Prostate gland (tissue), 2 donors: ENCODE measurements at places on chromosomes 11 and 22. TPM values are rescaled to one million over a fixed set of nuclear protein-coding genes. Genes with fewer than 3 reads are reported as not detected.
A peak's percentile ranks its signal among the peaks of the same experiment; 100 is the strongest.

- no peak overlapping the region for H3K4me3 ChIP-seq
- H3K36me3 ChIP-seq = no peaks in the 10 kb centered on the region
- H3K27me3 ChIP-seq = no peaks in the 10 kb centered on the region
- peak overlapping the region; percentile 47 for H3K27ac ChIP-seq
- H3K4me1 ChIP-seq = peaks cover 3% of the 10 kb centered on the region
- DNase-seq = peak; percentile 87
Observed at GRCh38 chr22:32528984-32529982, 54.7 kb downstream of the FBXO7 start.

DNA sequence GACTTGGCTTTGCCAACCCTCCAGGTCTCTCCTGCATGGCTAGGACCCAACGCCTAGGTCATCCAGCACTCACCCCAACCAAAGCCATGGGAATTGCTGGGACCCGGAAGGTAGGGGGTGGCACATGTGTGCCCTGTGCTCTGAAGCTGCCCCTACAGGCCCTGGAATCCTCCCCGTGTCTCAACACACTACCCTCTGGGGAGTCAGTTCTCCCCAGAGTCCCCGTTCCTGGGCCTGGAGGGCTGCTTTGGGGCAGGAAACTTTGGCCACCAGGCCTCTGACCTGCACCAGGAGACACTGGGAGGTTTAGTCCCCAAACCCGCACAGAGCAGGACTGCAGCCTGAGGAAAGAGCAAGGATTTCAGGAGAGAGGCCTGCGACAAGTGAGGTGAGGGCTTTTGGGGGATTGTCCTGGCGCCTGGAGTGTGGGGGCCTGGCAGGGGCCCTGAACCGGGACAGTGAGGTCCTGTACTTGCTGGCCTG, 495 bp upstream of the IFITM1 start:
- peak overlapping the region; percentile 86 for H3K27ac ChIP-seq
- no peaks in the 10 kb centered on the region for H3K36me3 ChIP-seq
- H3K27me3 ChIP-seq = no peaks in the 10 kb centered on the region
- no peak overlapping the region for H3K4me3 ChIP-seq
- DNase-seq = no peak

The HORMAD2 gene
- not detected for total RNA-seq

GRCh38 chr11:30225642-30226041, 5.2 kb upstream of the FSHB start:
- H3K27ac ChIP-seq = no peak overlapping the region
- H3K4me3 ChIP-seq = no peak overlapping the region
- no peaks in the 10 kb centered on the region for H3K36me3 ChIP-seq
- no peaks in the 10 kb centered on the region for H3K4me1 ChIP-seq

DNA sequence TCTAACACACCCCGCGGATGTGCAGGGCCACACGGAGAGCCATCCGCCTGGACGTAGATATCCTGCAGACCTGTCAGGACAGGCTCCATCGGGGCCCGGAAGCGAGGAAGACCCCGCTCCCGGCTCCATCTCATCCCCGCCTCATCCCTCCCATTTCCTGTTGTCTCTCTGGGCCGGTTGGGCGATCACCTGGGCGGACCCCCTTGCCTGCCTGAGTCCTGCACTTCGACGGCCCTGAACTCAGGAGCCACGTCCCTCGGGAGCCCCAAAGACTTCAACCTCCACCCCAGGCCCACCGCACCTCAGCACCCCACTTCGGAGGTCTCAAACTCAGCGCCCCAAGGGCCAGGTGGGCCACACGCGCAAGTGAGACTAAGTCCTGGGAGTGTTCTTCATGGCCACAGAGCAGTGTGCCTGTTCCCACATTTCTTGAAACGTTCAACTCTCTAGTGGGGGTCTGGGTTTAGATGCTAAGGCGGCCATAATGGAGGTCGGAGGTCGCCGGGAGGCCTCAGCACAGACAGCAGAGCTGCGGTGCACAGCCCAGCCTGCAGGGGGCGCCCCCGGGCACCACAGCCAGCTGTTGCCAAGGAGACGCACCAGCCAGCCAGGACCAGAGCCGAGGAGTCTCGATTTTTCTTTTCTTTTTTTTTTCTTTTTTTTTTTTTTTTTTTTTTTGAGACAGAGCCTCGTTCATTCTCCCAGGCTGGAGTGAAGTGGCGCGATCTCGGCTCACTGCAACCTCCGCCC, 26.0 kb upstream of the FADD start:
- no peak overlapping the region for H3K27ac ChIP-seq
- no peaks in the 10 kb centered on the region for H3K27me3 ChIP-seq
- no peak for DNase-seq
- no peaks in the 10 kb centered on the region for H3K36me3 ChIP-seq
